Kidney glomerular epithelial cell (primary cell): ENCODE measurements at places on chromosomes 3 and 15.
A peak's percentile ranks its signal among the peaks of the same experiment; 100 is the strongest.

- no peak for DNase-seq
Measured at GRCh38 chr3:33773637-33774036, 24.8 kb upstream of the PDCD6IP start.

DNA sequence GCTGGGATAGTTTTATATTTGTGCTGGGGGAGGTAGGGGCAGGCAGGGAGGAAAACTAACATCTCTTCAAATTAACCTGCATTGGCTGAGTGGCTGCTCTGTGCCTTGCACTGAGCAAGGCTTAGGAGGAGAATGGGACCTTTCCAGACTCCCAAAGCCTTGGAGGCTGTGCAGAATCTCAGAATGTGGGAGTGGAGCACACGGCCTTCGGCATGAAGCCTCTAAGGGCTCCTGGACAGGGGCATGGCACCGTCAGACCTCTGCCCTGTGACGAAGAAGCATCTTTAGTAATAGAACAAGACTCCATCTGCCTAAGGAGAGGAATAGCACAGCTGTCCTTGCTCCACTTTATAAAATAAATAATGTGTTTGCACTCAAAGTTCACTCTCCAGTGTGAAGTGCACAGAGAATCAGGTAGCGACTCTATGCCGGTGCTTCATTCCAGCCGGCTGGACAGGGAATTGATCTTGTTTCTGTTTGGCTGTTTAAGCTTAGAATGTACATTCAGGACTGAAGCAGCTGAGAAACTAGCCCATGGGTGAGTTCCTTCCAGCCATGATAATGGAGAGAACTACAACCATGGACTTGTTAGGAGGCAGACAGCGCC, 228.5 kb upstream of the ADAMTS9 start:
- DNase-seq: no peak

DNA sequence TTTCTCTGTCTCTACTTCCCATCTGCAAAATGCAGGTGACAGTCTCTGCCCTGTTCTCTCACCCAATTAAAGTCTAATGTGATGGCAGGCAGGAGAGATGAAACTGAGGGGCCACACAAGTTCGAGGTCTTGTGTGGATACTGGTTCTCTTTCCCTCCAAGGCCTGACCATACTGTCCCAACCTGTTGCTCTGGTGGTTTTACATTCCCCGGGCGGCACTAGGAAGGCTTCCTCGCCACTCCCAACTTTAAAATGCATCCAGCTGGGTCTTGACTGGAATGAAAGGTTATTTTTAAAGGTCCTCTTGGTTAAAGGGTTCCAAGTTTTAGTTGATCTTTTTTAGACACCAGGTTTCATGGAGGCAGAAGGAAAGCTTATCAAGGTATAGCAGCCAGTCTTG, 37.2 kb downstream of the WHAMM start:
- no peak for DNase-seq

DNA sequence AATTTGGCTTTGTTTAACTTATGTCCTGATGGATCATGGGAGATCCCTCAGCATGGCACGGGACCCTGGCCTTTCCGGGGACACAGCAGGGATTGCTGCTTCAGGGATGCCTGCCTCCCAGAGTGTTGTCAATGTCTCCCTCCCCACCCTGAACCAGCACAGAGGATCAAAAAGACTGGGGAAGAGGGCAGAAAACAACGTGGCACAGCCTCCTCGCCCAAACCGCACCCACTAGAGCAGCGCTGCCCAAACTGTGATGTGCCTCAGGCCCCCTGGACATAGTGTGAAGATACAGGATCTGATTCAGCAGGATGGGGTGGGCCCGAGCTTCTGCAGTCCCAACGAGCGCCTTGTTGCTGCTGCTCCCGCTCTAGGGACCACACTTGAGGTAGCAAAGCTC, 34.5 kb downstream of the SLC6A20 start:
- no peak for DNase-seq

DNA sequence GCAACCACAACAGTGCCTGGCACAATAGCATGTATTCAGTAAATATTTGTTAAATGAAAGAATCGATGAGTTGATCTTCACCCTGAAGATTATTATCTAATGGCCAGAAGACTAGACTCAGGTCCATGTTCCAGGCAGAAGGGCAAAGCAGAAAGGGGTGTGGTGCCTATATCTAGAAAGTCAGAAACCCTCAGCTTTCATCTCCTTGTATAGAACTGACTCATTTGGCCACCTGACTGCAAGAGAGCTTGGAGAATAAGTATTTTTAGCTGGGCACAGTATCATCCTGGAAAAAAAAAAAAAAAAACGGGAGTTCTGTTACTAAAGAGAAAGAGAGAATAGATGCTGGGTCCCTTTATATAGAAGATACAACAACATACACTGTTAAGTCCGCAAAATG, 69.7 kb upstream of the SPRED1 start:
- no peak for DNase-seq

DNA sequence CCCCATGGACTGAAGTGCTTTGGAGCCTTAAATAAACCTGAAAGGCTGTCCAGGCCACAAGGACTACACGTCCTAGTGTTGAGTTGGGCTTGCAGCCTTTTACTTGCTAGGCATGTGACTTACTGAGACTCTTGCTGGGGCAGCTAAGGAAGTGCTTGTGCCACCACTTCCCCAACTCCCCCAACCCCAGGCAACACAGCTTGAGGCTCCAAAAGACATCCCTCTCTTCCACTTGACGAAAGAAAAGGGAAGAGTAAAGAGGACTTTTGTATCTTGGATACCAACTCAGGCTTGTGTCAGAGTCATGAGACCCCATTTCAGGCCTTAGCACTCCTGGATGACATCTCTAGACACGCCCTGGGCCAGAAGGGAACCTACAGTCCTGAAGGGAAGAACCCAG, 109.8 kb downstream of the XRN1 start:
- DNase-seq: no peak

GRCh38 chr3:101890716-101891115, 41.4 kb downstream of the NFKBIZ start:
- peak; percentile 68 for DNase-seq

DNA sequence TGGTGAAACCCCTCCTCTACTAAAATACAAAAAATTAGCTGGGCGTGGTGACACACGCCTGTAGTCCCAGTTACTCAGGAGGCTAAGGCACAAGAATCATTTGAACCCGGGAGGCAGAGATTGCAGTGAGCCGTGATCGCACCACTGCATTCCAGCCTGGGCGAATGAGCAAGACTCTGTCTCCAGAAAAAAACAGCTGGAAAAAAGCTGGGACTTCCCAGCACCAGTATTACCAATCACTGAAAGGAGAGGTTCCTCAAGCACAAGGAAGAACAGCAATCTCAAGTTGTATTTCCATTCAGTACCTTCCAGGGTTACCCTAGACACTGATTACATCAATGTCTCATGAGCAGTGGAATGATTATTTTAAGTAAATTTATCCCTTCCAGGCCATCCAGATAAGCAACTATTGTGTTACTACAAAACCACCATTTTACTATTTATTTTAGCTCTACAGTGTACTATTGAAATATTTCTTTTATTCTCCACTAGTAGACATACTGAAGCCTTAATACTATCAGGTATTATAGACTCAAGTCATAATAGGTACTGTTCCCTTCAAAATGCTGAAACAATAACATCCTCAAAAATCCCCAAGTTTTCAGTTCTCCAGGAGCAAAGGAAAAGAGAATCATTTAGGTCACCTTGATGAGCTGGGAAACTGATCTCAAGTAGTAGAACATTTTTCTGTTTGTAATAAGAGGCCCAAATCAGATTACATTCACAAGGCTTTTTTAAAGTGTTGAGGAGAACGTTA, 54.8 kb upstream of the VGLL4 start:
- no peak for DNase-seq

DNA sequence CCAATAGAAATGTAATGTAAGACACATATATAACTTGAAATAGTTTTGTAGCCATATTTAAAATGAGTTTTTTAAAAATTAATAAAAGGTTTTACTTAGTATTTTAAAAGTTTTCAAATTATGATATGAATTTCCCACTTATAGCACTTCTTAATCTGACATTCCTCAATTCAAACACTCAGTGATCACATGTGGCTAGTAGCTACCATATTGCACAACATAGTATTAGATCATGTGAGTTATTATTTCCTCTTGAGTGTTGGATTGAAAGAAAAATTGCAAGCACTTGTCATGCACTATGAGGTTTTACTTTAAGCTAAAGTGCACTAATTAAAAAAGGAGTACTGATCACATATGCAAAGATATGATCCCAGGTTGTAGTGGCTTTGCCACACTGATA, 453.4 kb upstream of the ROBO2 start:
- DNase-seq: no peak
